Stimulated activated CD4-positive, alpha-beta T cell treated with anti-CD3 and anti-CD28 coated beads, Interleukin-15, amount 100 ng/mL, for 48 hours (primary cell): ENCODE measurements at places on chromosomes 2 and 18.

DNA sequence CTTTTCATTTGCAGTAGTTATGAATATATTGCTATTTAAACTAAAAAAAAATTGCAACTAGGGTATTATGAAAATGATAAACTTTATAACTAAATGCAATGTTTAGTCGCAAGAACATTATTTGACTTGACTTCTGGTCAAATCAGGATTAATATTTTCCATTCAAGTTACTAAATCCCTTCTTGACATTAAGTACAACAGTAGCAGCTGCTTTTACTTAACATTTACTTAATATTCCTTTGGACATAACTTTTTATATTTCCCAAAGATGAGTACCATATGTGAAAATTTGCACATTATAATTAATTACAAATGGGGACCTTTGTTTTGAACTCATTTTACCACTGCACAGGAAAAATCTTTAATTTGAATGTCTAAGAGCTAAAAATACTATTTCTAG is 74.0 kb downstream of the PMS1 start:
- no peak for DNase-seq

DNA sequence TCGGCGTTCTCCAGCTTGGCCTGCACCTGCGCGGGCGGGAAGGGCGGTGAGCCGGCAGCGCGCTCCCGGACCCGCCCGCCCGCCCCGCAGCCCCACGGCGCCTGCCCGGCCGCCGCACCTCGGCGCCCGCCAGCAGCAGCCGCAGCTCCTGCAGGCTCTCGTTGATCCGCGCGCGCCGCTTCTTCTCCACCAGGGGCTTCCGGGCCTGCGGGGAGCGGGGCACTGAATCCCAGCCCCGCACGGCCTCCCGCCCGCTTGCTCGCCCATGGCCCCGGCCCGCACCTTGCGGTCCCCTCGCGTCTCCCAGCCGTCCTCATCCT is 335 bp downstream of the HES6 start:
- no peak for DNase-seq

GRCh38 chr2:217482056-217482710 is 520.6 kb downstream of the TNS1 start:
- DNase-seq, result no peak

DNA sequence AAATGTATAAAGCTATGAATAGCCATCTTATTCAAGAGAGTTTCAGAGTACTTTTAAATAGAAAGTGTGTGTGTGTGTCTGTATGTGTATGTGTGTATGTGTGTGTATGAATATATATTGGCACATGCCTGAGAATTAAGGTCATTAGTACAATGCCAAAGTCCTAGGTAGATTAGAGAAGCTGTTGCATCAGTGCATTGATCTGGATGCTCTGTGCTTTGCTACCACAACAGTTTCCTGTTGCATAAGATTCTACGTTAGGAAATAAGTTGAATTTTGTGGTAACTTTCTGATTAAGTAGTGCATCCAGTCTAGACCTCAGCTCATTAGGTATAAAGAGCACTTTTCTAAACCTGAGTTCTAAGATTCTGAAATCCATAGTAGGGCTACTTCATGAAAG is 1102.8 kb upstream of the KLHL29 start:
- DNase-seq, result no peak

DNA sequence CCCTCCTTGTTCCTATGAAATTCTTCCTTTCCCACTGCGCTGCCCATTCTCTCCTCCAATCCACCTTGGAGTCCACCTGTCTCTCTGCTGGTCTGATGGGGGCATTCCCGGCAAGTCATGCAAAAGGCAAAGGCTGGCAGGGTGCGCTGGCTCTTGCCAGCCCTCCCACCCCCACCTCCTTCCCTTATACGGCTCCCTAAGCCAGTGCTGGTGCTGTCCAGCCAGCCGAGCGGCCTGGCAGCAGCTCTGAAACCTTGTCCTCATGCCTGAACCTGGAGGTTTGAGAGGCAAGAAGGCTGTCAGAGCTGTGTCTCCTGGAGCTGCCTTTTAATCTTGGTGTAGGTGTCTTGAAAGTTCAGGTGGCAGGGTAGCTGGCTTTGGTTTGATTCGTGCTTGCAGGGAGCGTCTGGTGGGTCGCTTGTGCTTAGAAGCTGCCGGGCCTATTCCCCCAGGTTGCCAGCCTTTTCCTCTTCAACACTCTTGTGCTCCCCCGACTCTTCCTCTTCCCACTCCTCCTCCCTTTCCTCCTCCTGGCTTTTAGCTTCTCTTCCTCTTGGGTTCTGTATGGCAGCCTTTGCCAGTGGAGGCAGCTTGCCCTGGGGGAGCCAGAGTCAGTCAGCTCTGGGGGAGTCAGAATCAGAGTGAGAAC is 748 bp downstream of the LIPG start:
- no peak for DNase-seq

DNA sequence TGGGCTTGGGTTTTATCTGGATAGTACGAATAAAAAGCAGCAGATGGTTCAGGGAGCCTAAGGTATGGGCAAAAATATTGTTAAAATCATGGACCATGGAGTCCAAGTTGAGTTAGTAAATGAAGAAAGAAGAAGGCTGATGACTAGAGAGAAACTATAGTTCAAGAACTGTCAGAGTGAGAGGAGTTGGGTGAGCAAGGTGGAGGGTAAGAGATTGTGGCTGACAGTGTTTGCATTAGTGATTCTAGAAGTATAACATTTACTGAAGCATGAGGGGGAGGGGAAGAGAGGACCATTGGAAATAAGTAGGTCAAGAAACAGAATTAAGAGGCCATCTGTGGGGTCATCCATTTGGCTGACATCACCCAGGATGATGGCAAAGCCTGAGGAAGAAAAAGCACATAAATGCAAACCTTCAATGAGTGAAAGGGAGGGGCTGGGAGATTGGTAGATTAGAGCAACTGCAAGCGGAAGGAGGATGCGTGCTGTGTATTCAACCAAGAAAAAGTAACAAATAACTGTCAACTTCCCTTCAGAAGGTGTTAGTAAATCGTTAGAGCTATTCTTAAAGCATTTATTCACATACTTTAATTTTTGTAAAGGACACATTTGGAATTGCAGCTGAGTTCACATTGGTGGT is 392.8 kb downstream of the TSN start:
- DNase-seq, result no peak

GRCh38 chr2:106977717-106978116 is 91.8 kb upstream of the ST6GAL2 start:
- DNase-seq, result no peak

- no peak for DNase-seq
Measured at GRCh38 chr18:60145776-60146175, 226.8 kb downstream of the MC4R start.

DNA sequence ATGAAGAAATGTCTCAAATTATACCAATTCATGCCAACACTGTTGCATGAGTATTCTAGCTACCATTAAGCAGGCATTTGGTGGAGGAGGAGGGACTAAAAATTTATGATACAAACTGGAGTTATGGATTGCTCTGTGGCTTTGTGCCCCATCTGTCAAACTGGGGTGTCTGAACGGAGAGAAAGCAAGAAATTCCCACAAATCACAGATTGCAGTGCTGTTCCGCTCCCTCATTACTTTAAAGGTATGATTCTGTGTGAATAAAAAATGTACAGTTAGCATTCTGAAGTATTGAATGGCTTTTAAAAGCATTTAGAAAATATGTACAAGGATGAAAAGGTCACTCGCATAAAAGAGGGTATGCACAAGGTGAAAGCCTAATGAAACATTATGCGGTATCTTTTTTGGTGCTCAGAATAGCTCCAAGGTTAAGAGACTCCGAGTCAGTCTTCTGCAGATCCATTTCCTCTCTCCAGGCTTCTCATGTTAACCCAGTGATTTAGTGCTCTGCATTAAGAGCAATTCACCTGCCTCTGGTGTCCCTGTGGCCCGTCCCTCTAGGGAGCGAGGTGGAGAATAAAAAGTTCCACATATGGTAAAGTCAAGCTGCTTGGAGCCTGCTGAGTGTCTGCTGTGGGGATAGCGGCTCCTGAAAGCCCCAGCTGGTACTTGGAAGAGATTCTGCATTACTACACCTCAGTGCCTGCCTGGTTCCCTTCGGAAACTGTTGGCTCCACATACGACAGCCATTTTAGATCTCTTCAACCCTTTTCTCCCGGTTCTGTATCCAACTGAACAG is 184.2 kb downstream of the ZNF521 start:
- no peak for DNase-seq

DNA sequence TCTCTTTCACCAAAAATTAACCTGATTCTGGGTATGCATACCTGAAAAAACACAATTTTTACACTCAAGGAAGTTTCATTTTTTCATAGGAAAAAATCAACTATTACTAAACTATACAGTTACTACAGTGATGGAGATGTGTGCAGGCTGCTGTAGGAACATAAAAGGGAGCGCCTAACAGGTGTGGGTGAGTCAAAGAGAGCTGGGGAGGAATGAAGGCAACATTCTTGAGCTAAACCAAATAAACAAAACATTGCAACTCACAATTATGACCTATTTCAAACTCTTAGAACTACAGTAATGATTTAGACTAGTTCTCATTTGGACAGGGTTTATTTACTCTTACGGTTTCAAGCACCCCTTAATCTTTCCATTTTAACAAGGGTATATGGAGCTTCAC is 13.4 kb upstream of the CLASP1 start:
- DNase-seq, result no peak

- no peak for DNase-seq
Measured at GRCh38 chr2:156706576-156706975, 270.4 kb downstream of the GPD2 start.

DNA sequence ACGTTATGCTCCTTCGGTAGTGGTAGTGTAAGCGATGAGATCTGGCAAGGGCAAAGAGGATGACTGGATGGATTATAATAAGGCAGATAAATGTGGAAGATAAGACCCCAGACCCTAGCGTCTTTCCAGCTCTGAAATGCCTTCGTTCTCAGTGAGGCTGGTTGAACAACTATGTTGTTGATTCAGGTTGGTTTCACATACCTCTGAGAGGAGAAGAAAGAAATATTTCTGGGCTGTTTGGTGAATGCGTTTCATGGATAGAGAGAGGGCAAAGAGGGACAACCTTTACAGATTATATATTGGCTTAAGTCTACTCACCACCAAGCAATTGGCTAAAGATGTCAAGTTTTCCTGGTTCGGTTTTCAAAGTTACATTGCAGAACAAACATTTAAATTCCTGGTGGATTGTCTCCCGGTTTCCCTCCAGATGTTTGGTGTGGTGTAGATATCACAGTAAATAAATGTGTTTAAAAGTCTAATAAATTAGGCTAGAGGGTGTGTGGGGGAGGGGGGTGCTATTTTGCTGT is 190.1 kb upstream of the GLI2 start:
- no peak for DNase-seq

GRCh38 chr2:176125772-176126054 is 3.2 kb downstream of the HOXD9 start:
- DNase-seq, result no peak
